Stimulated activated CD8-positive, alpha-beta memory T cell treated with anti-CD3 and anti-CD28 coated beads, Interleukin-2, amount 100 ng/mL, for 1 hour (primary cell): ENCODE measurements at places on chromosomes 16 and 17.

GRCh38 chr17:38605411-38605840 lies 326 bp downstream of the SRCIN1 start:
- no peak for DNase-seq

- no peak for DNase-seq
Measured at GRCh38 chr17:48610282-48611211, at the start of gene HOXB7. Gene HOXB7 (minus strand): TSS chr17:48611017. CDS start chr17:48610918, 99 bp downstream.

GRCh38 chr17:78526231-78527025 lies 50.8 kb downstream of the DNAH17 start:
- no peak for DNase-seq

- peak; percentile 52 for DNase-seq
Measured at GRCh38 chr17:74453665-74454196, 12.7 kb upstream of the CD300A start.

DNA sequence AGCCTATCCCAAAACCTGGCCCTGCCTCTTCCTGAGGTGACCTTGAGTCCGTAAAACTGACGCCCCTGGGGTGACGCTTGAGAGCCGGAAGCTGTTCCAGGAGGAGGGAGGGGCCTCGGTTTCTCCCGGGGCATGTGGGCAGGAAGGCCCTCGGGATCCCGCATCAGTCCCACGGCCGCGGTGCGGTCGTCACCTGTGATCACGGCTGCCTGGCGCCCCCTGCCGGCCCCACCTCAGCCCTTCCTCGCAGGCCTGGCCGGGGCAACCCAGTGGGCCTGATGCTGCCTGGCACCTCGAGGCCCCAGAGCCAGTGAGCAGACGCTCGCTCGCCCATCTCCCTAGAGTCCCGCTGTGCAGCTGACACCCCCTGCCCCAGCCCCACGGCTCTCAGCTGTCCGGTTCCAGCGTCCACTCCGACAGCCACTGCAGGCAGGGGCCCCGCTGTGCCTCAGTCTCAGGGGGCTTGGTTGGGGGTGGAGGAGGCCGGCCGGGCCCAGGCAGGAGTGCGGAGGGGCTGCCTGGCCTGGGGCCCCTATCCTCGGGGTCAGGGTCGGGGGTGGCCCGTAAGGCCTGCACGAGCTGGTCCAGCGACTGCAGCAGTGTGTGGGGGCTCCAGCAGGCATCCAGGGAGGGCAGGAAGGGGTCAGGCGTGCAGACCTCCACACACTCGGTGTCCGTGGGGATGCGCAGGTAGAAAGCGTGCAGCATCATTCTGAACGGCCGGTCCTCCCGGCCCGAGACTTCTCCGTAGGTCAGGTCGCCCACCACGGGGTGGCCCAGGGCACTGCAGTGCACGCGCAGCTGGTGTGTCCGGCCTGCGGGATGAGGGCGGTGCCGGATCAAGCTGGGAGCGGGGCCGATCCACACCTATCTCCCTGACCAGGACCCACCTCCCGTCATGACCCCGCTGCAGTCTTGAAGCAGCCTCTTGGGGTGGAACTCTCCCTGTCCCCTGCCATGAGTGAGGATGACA lies 2.3 kb downstream of the RPUSD1 start:
- DNase-seq, result peak; percentile 62

DNA sequence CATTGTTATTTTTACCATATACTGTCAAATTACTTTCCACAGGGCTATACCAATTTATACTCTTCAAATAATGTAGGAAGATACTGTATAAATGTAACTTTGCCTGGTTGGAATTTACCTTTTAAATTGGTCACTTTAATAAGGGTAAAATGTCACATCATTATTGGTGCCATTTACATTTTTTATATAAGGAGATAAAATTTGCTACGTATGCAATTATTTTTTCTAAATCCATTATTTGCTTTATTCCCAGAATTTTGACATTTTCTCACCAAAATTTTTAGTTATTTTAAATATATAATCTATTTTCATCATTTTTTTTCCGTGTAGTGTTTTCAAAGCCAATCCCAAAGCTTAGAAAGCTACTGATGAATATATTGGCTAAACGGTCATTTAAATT lies 664.7 kb downstream of the KCNJ2 start:
- DNase-seq, result no peak

DNA sequence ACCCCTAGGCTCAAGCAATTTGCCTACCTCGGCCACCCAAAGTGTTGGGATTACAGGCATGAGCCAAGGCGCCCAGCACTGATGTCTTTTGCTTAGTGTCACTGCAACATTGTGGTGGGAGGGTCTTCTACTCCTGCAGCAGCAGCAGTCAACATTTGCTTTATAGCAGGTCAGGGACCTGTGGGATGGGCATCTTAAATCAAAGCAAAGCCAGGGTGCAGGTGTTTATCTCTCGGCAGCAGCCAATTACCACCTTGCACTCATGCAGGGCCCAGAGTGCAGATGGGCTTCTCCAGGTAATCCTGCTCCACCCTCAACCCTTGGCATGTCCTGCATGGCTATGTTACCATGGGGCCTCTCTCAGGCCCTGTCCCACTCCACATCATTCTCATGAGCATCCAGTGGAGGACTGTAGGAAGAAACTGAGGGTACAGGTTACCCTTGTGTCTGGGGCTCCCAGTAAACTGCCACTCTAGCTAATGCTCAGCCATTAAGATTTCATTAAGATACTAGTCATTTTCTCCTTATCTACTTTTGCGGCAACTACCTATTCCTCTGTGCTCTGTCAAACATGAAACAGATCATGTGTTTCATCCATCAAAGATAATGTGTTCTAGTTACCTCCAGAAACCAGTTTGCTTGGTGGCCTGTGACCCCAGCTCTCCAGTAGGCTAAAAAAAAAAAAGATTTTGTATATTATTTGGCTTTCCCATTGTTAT lies 16.8 kb downstream of the ADGRG5 start:
- DNase-seq, result no peak

GRCh38 chr16:65700596-65700995 lies 578.7 kb upstream of the CDH11 start:
- no peak for DNase-seq

DNA sequence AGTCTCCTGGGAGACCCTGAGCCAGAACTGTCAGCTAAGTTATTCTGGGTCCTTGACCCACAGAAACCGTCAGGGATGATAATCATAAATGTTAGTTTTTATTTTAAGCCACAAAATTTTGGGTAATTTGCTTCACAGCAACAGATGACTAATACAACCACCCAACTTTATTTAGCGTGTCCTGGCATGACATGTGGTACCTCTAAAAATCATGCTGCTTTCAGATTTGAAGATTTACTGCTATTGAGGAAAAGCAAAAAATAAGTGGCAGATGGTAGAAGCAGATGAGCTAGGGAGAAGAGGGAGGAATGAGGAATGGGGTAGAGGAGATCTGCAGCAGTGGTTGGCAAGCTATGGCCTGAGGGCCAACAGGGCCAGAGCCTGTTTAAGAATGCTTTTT lies 90.4 kb downstream of the TMEM100 start:
- DNase-seq, result no peak

- no peak for DNase-seq
Measured at GRCh38 chr16:27270349-27270748, 1.8 kb upstream of the NSMCE1 start.

DNA sequence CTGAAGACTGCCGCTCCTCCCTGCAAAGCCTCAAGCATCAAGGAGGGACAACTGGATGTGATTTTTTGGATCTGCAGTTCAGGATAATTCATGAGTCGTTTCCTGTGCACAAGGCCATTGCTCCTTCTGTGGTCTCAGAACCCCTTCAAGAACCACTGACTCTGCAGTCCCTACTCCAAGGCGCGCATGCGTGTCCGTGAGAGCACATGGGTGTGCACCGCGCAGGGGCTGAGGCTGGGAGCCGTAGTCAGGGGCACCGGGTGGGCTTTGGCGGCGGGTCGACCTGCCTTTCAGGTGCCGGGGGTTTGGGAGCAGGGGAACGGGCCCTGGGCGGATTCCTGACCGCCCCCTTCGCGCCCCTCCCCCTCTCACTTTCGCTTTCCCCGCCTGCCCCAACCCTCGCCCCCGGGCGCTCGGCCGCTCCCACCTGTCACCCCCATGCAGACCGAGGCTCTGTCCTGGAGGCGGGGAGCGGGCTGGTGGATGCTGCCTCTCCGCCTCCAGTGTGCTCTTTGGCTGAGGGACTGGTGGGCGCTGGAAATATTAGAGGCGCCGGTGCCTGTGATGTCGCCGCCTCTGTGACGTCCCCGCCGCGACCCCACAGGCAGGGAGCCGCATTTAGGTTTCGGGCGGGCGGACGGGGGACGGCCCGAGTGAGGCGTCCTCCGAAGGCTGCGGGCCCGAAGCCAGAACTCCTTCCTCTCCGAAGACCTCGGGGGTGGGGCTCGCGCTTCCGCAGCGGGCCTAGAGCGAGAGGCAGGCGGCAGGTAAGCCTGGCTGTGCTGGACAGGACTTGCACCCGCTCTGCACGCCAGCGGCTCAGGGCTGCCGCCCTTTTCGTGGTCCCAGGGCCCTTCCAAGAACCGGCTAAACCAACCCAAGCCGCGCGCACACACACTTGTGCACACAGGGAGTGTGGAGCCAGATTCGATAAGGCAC lies at the start of gene SPATA32:
TSS of gene SPATA32 (minus strand) at position 518 of the 939 bp plus-strand sequence. CDS start at position 440, 78 bp downstream.
- DNase-seq, result peak; percentile 22

DNA sequence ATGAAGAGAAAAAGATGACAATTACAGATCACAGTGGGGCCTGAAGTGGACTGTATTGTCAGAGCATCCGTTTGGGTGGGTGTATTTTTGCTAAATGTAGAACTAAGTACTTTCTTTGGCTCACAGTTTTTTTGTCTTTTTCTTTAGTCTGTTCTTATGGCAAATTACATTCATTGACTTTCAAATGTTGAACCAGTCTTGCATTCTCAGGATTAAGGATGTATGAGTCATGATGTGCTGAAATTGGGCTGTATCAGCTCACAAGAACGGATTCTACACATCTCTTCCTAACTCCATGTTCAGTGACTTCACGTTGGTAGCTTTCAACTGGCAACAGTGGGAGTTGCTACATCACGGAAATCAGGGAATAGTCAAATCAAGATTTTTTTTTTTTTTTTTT lies 66.5 kb downstream of the TEX2 start:
- DNase-seq, result no peak

GRCh38 chr17:46212634-46213435 lies 19.6 kb upstream of the KANSL1 start:
- peak; percentile 47 for DNase-seq

- no peak for DNase-seq
Measured at GRCh38 chr16:21946889-21947635, 6.1 kb upstream of the UQCRC2 start.

DNA sequence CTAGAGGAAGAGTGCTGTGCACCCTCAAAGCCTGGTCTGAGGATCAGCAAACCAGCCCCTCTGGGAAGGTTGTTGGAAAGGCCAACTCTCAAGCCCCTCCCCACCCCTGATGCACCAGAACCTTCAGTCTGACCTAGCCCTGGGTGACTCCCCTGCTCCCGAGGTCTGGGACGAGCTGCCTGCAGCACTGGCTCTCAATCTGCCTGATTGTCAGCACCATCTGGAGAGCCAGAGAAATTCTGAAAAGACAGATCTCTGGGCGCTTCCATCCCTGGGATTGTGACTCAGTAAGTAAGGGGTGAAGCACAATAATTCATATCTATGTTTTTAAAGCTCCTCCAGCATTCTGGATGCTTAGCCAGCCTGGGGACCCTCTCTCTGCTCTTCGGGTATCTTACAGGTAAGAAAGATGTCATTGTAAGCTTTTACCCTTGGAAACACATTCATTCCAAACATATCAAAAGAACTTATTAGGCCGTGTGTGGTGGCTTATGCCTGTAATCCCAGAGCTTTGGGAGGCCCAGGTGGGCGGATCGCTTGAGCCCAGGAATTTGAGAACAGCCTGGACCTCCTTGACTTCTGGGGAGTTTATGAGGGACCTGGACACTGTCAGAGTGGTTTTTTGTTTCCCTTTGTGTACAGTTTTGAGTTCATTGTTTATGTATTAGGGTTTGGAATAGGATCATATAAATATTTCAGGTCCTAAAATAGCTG lies 147.5 kb downstream of the KCNJ12 start:
- no peak for DNase-seq

GRCh38 chr17:57988301-57989250 lies 522 bp upstream of the VEZF1 start:
- peak; percentile 48 for DNase-seq

- DNase-seq, result no peak
Measured at GRCh38 chr16:81715358-81716196, 63.5 kb upstream of the PLCG2 start.

DNA sequence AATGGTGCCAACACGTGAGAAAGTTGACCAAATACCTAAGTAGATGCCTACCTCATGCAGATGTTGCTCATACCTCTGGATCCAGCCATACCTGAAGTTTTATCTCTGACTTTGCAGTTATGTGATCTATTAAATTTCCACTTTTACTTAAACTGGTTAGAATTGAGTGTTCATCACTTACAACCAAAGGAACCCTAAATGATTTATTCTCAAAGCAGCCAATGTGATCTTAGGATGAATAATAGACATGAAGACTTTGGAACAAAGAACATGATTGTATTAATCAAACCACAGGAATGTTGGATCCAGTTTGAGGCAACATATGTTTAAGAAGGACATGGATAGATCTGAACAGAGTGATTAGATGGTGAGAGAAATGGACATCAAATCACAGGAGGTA lies 68.7 kb downstream of the IRX6 start:
- no peak for DNase-seq

GRCh38 chr17:5815396-5815795 lies 231.1 kb upstream of the NLRP1 start:
- DNase-seq, result no peak

GRCh38 chr16:10780628-10781027 lies 37.0 kb downstream of the NUBP1 start:
- no peak for DNase-seq

- no peak for DNase-seq
Measured at GRCh38 chr17:83127431-83128160, 48.2 kb downstream of the METRNL start.

GRCh38 chr16:58187665-58188421 lies 10.1 kb downstream of the CSNK2A2 start:
- DNase-seq, result no peak

- DNase-seq, result no peak
Measured at GRCh38 chr16:64882078-64882784, 239.6 kb downstream of the CDH11 start.

DNA sequence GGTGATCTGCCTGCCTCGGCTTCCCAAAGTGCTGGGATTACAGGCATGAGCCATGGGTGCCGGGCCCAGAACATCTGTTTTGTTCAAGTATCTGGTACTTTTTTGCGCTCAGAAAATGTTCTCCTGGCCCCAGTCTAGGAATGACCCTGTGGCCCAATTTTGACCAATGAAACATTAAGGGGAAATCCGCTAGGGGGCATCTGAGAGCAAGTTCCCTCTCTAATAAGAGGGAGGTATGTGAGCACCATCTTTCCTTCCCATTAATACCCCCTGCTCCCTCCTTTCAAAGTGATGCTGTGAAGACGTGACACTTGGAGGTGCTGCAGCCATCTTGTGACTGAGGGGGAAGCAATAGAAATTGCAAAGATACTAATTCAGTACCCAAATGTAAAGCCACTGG lies 16.5 kb upstream of the CLEC3A start:
- DNase-seq, result no peak

DNA sequence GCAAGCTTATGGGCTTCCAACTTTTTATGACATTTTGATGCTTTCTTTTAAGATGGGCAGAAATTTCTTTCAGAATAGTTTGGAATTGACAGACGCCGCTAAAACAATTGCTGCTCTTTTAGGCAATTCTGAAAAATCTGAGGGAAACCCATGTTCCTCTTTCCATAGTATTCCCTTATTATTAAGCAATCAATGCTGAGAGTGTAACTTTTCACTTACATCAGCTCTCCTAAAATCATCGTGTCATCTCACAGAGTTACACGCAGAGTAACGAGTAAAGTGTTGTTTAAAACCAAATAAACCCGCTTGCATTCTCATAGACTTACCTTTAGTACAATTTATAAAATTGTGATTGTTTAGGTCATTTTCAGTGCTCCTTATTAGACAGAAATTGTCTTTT lies 150.6 kb downstream of the MAF start:
- DNase-seq, result no peak

GRCh38 chr17:48159232-48159631 lies 51.7 kb downstream of the SNX11 start:
- no peak for DNase-seq
